Kidney capillary endothelial cell (primary cell): ENCODE measurements at places on chromosomes 1 and 21.

DNA sequence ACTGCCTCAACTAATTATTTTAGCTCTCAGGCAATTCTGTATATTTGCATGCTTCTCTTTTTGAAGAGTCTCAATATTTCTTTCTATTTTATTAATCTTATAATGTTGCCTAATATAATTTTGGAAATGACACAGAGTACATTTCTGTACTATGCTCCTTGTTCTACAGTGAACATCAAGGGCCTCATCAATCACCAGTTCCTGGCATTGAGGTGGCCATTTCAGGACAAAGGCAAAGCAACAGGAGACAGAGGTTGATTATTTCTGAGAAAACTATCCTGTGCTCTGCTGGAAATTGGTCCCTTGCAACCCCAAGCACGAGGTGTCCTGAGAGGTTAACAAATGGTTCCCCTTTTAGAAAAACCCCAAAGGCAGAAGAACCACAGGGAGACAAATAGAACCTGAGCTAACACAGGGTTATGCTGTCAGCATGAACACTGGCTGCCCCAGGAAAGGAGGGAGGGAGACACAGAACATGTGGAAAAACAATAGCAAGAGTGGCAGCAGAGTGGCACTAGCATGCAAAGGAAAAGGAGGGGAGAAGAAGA is 63.9 kb upstream of the VAV3 start:
- no peak for DNase-seq

- DNase-seq = no peak
Observed at GRCh38 chr1:1023700-1024099, 3.8 kb downstream of the AGRN start.

GRCh38 chr1:86419277-86419903 is 4.6 kb upstream of the CLCA2 start:
- peak; percentile 21 for DNase-seq

GRCh38 chr1:196070940-196071339 is 537.3 kb downstream of the KCNT2 start:
- DNase-seq = no peak

DNA sequence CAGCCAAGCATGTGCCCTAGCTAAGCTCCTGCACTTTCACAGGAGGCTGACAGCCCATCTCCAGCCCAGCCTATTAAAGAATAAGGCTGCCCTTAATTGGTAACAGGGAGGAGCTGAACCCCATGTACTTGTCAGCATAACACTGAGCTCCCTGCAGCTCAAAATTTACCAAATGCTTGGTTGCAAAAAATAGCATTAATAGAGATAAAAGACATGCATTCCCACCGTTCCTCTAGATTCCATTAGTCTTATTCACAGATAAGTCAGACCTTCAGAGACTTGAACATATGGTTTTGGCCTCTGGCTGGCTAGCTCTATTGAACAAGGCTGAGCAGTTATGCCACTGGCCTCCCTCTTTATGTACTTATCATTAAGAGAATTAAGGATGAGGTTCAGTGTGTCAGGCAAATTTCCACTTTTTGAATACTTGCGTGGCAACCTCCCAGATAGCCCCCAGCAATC is 29.2 kb downstream of the OLFML3 start:
- DNase-seq = no peak
